T-helper 2 cell (primary cell): ENCODE measurements at places on chromosomes 16 and 17.

DNA sequence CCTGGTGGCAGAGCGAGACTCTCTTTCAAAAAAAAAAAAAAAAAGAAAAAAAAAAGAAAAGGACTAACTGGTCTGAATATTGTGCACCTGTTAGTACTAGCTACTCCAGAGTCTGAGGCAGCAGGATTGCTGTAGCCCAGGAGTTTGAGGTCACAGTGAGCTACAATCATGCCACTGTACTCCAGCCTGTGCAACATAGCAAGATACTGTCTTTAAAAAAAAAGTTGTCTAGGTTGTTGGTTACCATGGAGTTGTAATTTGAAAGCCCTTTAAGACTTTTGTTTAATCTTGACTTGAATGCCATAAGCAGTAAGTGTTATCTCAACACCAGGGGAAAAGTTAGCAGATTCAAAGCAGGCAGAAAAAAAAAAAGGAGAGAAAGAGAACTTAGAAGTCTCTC lies 10.9 kb upstream of the C16orf54 start:
- no peak for DNase-seq

DNA sequence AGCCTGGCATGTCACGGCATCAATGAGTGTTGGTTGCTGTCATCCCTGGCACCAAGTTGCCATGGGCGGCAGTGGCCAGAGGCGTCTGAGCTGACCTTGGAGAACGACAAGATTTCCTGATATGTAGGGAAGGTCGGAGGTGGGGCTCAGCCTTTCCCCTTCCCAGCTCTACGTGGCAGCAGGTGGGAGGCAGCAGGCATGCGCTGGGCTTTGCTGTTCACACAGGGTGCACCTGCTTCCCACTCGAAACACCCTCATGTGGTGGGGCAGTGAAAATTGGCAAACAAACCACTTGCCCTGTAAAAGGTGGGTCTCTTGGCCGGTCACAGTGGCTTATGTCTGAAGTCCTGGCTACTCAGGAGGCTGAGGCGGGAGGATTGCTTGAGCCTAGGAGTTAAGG lies 12.3 kb upstream of the TFAP4 start:
- no peak for DNase-seq

DNA sequence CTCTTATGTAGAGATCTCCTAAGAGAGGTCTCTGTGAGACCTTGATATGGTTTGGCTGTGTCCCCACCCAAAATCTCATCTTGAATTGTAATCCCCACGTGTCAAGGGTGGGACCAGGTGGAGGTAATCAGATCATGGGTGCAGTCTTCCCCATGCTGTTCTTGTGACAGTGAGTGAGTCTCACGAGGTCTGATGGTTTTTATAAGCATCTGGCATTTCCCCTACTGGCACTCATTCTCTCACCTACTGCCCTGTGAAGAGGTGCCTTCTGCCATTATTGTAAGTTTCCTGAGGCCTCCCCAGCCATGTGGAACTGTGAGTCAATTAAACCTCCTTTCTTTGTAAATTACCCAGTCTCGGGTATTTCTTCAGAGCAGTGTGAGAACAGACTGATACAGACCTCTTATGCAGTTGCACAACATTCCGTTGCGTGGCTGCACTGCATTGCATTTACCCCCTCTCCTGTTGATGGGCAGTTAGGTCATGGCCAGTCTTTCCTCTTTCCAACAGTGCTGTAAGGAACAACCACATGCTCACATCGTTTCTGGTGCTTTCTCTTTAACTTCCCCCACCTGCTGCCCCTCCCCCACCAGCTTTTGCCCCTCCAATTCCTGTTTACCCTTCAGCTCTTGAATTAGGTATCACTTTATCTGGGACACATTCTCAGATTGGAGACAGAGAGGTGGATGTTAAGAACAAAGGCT lies 43.6 kb upstream of the MED9 start:
- DNase-seq = no peak

GRCh38 chr17:46883871-46884520 lies 32.6 kb downstream of the WNT9B start:
- no peak for DNase-seq

GRCh38 chr17:40936437-40936971 lies 942 bp downstream of the KRT23 start:
- no peak for DNase-seq

DNA sequence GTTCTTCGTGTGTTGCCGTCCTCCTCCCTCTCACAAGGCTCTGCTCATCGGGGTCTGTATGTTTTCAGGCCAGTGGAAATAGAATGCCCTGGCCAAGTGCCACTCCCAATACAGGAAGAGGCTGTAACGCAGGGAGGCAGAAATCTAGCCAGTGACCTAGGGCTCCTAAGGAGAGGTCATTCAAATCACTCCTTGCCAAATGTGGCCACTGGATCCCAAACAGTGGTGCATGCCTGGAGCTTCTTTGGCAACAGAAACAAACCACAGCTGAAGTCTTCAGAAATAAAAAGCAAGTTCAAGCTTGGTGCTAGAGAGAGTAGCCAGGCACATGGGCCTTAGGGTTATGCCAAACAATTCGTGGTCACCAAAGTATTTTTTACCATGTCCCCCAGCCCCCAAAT lies 66.1 kb downstream of the SMG6 start:
- DNase-seq = no peak

DNA sequence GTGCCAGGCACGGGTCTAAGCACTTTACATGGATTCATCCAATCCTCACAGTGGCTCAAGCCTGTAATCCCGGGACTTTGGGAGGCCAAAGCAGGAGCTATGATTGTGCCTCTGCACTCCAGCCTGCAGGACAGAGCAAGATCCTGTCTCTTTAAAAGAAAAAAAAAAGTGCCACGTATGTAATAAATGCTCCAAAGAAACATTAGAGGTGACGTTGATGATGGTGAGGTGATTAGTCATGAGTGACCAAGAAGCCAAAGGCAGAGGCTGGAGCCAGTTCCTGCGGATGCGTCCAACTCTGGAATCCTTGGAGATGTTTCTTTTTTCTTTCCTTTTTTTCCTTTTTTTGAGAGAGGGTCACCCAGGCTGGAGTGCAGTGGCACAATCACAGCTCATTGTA lies 59.4 kb upstream of the SIAH1 start:
- no peak for DNase-seq

GRCh38 chr16:50151756-50152155 lies 1.4 kb upstream of the TENT4B start:
- no peak for DNase-seq

DNA sequence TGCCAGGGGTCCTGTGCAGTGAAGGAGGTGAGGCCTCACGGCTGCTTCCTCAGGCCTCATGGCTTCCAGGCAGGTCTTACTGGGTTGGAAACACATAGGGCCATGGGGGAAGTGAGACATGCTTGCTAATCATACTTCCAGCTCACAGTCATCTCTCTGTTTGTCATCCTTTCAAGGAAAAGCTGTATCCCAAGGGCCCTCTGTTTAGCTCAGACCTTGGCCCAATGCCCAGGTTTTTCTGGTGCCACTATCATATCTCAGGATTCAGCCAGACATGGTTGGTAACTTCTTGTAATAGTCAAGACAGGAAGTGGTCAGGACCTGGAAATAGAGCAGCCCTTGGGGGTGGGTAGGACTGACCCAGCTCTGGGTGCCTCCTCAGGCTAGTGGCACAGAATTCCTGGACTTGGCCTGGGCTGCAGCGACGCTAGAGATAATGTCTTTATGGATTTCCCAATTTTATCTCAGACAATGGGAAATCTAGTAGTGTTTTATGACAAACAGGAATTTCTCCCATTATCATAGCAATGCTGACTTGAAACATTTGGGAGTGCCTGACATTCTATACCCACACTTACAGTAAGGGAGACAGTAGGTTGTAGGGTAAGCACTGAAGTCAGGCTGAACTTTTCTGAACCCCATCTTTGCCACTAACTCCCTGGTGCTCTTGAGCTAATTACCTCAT lies 13.5 kb upstream of the ITGB3 start:
- no peak for DNase-seq

GRCh38 chr17:46191322-46192188 lies 1.7 kb downstream of the KANSL1 start:
- no peak for DNase-seq

DNA sequence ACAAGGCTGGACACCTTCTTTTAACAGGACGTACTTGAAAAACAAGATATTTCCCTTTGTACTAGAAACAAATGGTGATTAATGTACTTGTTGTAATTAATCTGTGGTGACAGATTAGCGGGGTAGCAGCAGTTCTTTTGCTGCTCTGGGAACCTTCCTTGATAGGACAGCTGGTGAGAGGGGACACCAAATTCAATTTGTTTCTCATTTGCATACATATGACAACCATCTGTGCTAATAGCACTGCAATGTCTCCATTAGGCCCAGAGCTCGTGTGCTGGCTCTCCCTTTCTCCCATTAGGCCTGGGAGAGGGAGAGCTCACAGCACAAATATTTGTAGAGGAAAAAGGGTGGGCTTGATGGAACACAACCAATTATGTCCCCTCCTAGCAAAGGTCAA lies 221.0 kb upstream of the HS3ST3A1 start:
- DNase-seq = no peak

- no peak for DNase-seq
These were observed 2.2 kb downstream of the GAA start for GRCh38 chr17:80103449-80104085.

GRCh38 chr17:45792437-45792836 lies 8.3 kb downstream of the CRHR1 start:
- DNase-seq = no peak

DNA sequence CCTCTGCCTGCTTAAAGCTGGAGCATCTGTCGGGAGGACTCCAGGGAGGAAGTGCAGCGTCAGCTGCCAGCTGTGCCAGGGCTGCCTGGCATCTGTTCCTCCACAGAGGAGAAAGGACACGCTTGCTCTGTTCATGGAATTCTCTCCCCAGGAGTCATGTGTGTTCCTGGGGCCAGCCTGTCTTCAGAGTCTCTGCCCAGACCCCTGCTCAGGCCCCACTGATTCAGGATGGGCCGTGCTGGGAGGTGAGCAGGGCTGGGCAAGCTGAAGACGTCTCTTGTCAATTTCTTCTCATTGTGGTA lies 24.2 kb downstream of the CRISPLD2 start:
- no peak for DNase-seq

- DNase-seq = no peak
These were observed 14.8 kb downstream of the MYOCD start for GRCh38 chr17:12680407-12680897.

DNA sequence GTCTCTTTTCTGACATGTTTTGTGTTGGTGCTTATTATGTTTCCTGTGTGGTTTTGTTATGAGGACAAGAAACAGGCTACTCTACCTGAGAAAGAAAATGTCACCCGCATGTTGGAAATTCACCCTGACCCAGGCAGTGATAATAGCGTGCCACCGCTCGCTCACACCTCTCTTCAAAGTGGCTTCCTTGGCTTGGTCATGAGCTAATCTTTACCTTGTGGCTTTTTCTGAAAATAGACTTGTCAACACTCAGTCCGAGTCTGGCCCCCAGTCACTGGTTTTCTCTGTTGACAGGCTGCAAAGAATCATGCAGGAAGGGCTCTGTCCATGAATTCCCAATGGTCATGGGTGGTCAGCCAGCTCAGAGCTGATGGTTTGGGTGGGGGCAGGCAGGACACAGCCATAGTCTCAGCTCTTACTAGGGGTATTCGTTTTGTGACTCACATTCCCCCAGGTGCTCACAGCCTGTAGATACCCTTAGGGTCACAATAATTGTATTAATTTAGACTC lies 121.3 kb upstream of the CACNG5 start:
- DNase-seq = no peak

DNA sequence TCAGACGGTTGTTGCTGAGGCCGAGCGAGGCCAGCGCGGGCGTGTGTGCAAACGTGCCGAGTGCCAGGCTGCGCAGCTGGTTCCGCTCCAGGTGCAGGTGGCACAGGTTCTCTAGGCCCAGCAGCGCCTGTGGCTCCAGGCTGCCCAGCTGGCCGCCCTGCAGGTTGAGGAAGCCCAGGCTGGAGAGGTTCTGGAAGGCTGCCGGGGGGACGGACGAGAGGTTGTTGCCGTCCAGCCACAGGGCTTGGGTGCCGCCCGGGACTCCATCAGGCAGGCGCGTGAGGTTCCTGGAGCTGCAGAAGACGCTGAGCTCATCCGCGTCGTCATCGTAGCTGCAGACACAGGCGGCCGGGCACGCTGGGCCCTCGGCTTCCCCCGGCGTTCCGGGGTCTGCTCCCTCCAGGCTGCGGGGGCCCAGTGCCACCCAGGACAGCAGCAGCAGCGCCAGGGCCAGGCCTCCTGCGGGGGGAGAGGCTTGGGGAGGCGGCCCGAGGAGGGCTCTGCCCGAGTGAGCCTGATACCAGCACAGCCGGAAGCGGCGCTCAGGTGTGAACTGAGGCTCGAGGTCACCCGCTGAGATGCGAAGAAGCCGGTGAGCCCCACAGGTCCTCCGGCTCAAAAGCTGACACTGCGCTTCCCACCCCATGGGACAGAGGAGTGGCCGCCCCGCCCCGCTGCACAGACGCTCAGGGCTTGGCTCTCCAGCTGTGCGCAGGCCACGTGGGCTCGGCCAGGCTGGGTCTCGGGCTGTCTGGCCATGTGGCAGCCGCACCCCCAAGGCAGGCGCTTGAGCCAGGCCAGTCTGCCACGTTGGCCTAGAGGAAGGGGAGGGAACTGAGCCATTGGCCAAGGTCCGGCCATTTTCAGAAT lies 1.3 kb downstream of the IGFALS start:
- no peak for DNase-seq

DNA sequence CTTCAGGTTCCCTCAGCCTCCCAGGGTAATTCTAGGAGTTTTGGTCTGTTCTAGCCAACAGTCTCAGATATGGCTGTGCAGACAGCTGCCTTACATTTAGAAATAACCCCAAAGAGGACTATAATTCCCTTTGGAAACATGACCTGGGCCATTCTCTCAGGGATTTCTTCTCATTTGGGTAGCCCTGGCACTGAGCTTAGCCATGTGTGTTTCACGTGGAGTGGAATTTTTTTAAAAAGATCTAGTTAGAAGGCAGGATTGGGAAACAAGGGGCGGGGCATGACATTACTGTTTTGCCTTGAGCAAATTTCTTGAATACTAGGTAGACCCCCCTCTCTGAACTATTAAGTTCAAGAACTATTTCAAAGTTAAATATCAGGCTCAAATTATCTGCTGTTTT lies 29.6 kb upstream of the MRC2 start:
- DNase-seq = no peak

GRCh38 chr17:43877451-43878155 lies 29.7 kb downstream of the MPP2 start:
- no peak for DNase-seq

GRCh38 chr16:87161822-87162676 lies 155.1 kb downstream of the C16orf95 start:
- DNase-seq = no peak

GRCh38 chr16:30378236-30379157 lies 3.9 kb downstream of the SEPTIN1 start:
- DNase-seq = peak; percentile 98

DNA sequence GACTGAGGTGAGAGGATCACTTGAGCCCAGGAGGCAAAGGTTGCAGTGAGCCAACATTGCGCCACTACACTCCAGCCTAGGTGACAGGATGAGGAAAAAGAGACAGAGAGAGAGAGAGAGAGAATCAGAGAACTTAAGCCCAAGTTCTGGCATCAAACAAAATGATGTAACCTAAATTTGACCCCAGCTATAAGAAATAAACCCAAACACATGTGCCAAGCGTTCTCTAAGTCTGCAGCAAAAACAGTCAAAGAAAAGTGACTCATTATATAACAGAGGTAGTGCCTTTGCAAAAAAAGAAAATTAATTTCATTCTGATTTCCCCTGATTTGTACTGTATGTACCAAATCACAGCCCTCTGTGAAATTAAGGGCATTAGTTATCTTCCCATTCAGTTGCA lies 89.5 kb downstream of the CDH11 start:
- no peak for DNase-seq
